ENCODE measurements at places on chromosomes 4 and X. TPM values are rescaled to one million over a fixed set of nuclear protein-coding genes. Genes with fewer than 3 reads are reported as not detected.

GRCh38 chr4:182806259-182807252 lies 110.6 kb downstream of the DCTD start:
- peak; percentile 40 for DNase-seq

DNA sequence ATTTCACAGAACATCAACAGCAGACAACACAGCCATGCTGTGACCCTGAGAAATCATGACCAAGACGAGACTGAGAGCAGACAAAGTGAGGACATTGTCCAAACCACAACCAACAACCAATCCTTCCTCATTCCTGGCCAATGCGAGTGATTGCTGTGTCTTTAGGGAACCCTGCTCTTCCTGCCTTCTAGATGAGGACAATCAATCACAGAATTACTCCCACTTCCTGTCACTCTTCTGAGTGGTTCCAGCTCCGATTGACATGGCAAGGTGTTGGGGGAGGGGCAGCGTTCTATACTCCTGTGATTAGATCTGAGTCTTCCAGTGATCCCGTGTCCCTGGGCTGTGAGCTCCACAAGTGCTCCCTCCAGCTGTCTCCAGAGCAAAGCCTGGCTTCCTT lies 227.8 kb downstream of the STIM2 start:
- no peak for DNase-seq

GRCh38 chr4:113411496-113411938 lies 350.0 kb downstream of the CAMK2D start:
- no peak for DNase-seq

DNA sequence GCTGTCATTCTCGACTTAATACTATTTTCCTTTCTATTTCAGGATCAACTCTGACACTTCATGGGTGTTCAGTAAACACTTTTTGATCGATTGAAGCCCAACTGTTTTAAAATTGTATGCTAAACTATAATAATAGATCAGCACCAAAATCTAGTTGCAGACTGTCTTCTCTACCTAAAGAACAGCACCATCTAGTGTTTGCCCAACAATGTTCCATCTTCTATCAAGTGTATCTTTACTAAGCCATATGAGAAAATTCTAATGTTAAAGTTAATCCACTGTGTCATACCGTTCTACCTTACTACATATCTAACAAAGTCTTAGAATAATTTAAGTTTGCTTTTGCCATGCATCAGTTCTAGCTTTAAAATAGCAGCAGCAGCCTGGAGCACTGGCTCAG lies 113.0 kb upstream of the PRDX4 start:
- no peak for DNase-seq

DNA sequence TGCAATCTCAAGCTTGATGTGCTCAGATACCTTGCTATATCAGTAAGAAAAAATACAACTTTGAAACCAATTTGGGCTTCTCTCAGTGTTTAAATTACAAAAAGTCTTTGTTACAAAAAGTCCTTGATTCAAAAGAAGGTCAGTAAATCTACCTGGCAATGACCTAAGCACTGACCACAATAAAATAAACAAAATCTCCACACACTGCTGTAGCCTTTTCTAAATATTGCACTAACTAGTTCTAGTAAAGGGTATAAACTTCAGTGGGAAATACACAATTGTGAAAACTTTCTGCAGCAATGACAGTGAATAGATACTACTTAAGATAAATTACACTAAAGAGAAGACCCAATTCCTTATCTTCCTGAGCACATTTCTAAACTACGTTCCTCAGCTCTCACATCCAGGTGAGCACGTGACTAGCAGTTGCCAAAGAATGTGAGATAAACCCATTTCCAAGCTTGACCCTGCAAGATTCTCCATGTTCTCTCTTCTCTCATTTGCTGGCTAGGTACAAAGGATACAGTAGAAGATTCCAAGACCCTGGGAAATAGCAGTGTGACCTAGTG lies 81.4 kb upstream of the GPR34 start:
- no peak for DNase-seq

GRCh38 chr4:180809439-180809838 lies 1433.8 kb upstream of the TENM3 start:
- DNase-seq, result no peak

GRCh38 chr4:173415885-173416653 lies 17.2 kb upstream of the SCRG1 start:
- DNase-seq, result no peak

DNA sequence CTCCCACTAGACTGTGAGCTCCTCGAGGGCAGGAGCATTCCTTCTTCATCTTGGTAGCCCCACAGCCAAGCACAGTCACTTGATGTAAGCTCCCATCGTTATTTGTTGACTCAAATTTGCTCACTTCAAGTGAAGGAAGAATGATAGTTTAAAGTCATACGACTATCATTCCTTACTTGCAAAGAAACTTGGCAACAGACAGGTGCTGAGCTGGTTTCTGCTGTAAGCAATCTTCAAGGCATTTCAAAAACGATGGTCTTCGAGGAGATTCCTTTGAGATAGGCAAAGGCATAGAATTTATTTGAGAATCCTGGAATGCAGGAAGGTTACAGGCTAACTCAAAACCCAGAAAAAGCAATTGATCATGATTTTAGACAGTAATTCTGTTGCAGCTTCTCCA lies 64.8 kb downstream of the QDPR start:
- no peak for DNase-seq

DNA sequence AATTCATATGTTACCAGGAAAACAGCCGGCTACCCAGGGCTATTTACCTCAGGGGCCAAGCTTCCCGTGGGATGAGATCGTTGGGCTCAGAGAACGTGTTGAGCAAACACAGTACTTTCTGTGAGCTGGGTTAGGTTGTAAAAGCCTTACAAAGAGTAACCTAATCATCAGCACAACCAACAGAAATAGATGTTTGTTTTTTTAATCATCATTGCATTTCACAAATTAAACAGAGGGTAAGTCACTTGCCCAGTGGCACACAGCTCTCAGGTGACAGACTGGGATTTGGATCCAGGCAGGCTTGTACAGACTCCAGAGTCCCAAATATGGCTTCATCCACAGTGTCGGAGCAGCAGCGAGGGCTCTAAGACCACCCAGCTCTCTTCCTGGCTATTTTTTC lies 20.1 kb downstream of the SPON2 start:
- DNase-seq, result no peak

DNA sequence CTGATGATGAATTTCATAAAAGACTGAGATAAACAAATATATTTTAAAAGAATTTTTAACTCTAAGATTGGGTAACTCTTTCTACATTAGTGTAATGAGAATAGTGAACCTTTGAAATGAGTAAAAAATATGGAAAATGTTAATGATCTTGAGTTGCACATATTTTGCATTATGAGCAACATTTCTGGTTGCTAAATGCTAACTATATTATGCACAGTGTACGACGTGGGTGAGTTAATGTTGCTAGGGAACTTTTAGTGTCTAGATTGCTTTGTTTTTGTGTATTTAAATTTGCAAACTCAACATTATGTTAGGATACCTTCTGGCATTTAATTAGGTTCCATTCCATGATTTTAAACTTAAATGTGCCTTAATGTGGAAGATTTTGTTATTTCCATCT lies 612.9 kb upstream of the GALNT7 start:
- no peak for DNase-seq

DNA sequence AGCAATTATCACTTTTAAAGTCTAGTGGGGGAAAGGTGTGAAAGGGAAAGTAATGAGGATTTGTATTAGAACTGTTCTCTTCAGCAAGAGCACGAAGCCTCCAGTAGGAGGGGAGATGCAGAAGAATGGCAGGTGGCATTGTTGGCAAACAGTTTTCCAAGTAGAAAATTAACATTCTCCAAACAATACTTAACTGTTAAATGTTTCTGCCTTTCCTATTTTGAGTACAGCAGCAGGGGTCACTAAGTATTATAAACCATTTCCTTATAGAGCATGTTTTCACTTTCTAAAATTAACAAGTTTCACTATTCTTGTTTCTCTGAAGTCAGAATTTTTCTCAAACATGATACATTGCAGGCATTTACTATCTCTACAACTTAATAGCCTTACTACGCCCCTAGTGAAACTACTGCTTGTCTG lies 58.7 kb downstream of the LEF1 start:
- DNase-seq, result no peak

- no peak for DNase-seq
Measured at GRCh38 chr4:184376126-184376838, 98.1 kb downstream of the IRF2 start.

- no peak for DNase-seq
Measured at GRCh38 chr4:146510942-146511341, 10.8 kb downstream of the SLC10A7 start.

GRCh38 chrX:121308276-121308805 lies 260.9 kb downstream of the GLUD2 start:
- no peak for DNase-seq

- DNase-seq, result no peak
Measured at GRCh38 chr4:177667687-177668086, 225.4 kb upstream of the AGA start.

DNA sequence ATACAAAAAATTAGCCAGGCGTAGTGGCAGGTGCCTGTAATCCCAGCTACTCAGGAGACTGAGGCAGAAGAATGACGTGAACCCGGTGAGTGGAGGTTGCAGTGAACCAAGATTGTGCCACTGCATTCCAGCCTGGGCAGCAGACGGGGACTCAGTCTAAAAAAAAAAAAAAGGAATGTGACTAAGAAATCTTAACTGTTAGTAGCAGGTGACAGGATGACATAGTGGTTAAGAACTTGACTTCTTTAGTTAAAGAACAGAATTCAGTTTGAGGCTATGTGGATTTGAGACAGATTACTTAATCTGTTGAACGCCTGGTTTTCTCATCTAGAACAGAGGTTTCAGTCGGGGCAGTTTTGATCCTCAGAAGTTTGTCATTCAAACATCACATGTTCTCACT lies 3.2 kb downstream of the TRMT44 start:
- no peak for DNase-seq

DNA sequence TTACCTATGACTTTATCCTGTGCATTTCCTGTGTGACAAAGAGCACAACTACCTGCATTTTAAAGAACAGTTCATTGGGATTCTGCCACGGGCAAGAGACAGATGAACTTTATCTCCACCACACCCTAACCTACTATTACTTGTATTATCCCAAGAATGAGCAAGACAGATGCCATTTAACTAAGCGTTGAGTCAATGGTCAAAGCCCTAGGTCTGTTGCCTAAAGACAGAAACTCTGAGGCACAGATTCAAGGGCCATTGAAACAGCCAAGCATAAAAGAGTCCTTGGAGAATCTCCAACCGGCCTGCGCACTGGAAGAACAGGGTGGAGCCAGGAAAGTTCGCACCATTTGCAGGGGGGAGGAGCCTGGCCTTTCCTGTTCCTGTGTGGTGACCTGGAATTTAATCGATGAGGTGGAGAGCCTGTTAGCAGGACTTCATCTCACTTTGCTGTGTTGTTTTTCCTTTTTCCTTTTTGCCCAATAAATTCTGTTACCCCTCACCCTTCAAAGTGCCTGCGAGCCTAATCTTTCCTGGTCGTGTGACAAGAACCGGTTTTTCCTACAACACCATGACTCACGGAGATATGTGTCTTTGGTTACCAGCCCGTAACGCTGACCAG lies 146.4 kb upstream of the DIAPH2 start:
- no peak for DNase-seq

DNA sequence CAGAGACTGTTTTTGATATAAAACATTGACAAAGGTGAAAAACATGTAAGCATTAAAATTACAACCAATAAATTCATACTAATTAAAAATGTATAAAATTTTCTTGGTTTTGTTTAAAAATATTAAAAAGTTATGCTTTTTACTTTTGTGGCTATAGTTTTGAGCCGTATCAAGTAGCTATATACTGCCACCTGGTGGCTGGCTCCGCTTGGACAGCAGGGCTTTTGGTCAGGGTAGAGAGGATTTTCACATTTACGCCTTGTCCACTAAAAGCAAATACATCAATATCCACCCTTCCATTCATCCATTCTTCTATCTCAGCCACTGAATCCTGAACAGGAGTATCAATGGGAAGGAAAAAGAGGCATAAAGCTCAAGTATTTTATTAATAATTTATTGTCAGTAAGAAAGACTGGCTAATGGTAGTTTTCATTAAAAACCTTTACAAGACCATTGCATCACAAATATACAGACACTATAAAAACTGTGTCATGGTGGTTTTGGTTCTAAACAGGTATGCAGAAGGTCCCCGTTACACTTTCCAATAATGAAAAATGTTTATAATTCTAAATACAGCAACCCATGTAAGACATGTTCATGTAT lies 32.1 kb upstream of the MTNR1A start:
- DNase-seq, result peak; percentile 37

DNA sequence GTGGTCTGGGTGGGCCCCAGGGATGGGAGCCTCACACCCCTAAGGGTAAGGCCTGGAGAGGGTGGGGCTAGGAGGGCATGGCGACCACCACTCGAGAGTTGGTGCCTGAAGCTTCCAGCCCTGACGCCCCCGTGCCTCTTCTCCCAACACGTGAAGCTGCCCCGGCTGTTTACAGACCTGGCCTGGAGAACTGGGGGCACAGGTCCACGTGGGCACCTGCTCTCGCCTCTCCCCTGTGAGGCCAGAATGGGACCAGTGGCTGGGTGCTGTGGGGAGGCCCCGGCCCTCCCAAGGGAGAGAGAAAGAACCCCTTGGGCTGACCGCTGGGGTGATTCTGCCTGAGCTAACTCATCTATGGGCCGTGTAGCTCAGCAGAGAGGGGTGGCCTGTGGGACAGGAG lies 15.5 kb downstream of the NAT8L start:
- no peak for DNase-seq

DNA sequence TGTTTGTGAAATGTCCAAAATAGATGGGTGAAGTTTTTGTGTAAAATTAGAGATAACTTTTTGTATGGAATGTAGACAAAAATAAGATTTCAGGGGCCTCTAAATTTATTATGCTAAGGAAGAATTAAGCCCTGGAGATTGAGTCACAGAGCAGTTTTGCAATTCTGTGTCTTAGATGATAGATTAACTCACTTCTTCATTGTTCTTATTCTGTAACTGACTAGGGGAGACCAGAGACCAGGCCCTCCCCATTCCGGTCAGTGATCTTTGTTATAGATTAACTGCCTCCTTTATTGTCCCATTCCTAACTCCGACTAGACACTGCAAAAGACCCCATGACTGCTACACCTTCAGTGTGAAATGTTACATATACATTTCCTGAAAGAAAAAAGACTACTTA lies 238.4 kb upstream of the TAPT1 start:
- no peak for DNase-seq

Gene LRP2BP
- polyA plus RNA-seq, result 0.79 TPM

Gene DCLK2
- polyA plus RNA-seq, result not detected

Gene SUPT20HL1
- not detected for polyA plus RNA-seq

Gene RNF175
- polyA plus RNA-seq, result 8.4 TPM

Gene PRKG2
- 1.2 TPM for polyA plus RNA-seq

Gene SPON2
- 2.8 TPM for polyA plus RNA-seq

Gene AADAT
- not detected for polyA plus RNA-seq

Gene BBS12
- polyA plus RNA-seq, result 1.8 TPM

Gene INTS6L
- 5.9 TPM for polyA plus RNA-seq

Gene SLC49A3
- polyA plus RNA-seq, result not detected

Gene RAI2
- polyA plus RNA-seq, result 1.4 TPM

Gene FATE1
- polyA plus RNA-seq, result not detected

Gene WAS
- 18.6 TPM for polyA plus RNA-seq

Gene ZNF630
- 0.60 TPM for polyA plus RNA-seq

Gene BANK1
- polyA plus RNA-seq, result 0.71 TPM

Gene CHIC2
- 64.2 TPM for polyA plus RNA-seq

Gene NUP54
- 53.8 TPM for polyA plus RNA-seq

Gene MTM1
- polyA plus RNA-seq, result 11.9 TPM

Gene CSAG1
- polyA plus RNA-seq, result not detected

Gene MORF4L2
- 86.8 TPM for polyA plus RNA-seq

Gene PLXNB3
- polyA plus RNA-seq, result not detected

Gene MAGEB17
- polyA plus RNA-seq, result not detected

Data from naive thymus-derived CD4-positive, alpha-beta T cell (primary cell).